ENCODE measurements at places on chromosomes 1 and 21.

DNA sequence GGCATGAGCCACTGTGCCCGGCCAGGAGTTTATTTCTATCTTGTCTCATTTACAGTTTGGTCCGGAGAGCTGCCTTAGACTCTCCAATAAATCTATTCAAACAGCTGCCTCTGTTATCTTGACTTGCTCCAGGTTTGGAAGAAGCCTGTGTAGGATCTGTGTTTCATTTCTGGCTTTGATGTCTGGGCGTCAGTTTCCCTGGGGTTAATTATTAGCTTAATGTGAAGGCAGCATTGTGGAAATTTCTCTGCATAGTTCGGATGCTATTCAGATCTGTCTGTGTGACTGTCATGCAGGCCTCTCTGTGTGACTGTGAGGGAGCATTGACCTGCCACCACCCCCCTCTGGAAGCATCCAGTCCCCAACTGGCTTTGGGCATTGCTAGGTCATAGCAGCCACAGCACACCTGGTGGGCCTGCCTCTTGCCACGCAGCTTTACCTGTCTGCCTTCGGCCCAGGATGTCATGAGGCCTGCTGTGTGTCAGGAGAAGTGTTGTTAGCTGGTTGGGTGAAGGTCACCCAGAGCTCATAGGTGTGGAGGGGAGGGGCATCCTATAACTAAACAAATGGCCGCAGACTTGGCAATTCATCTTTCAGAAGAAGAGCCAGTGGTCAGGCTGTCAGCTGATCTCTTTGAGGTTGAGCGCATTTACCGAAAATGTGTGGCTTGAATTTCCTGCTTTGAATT, 9.8 kb downstream of the IFNGR2 start:
- DNase-seq, result no peak

DNA sequence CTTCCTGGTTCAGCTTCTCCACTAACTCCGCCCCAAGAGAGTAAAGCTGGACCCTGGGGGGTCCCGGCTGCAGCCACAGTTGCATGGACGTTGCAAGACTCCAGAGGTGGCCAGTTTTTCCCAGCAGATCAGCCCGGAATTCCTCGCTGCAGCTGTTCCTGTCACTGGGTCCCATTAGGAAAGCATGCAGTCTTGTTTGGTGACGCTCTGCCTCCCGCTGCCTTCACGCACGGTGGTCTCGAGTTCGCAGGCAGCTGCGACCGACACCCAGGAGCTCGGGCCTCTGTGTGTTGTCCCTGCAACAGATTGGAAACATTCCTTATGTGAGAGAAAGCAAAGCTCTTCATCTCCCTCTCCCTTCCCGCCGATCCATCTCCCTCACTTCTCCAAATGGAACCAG, 162.8 kb downstream of the PRDM16 start:
- no peak for DNase-seq

DNA sequence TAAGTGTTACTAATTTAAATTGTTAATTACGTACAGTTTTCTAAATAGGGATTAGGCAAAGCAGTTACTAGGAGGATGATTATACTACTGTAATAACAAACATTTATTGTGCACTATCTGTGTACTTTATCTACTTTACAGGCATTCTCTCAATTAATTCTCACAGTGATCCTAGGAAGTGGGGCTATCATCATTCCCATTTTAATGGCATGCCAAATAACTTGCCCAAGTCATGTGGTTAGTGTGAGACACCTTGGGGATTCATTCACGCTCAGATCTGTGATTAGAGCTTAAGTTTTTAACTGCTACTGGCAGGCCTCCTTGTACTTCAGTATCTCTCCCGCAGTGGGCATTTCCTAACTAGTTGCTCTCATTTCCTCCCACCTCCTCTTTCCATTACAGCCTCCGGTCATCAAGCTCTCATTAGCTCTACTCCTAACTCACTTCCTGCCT, 11.5 kb downstream of the PHLDA3 start:
- DNase-seq, result no peak

- no peak for DNase-seq
Observed at GRCh38 chr1:23791516-23792047, 637 bp downstream of the LYPLA2 start.

- DNase-seq, result no peak
Observed at GRCh38 chr21:43957611-43958362, 54.3 kb upstream of the TRAPPC10 start.

All from activated CD4-positive, alpha-beta T cell treated with anti-CD3 and anti-CD28 coated beads for 1 hour (primary cell).